ENCODE measurements at places on chromosomes 13 and 19.

DNA sequence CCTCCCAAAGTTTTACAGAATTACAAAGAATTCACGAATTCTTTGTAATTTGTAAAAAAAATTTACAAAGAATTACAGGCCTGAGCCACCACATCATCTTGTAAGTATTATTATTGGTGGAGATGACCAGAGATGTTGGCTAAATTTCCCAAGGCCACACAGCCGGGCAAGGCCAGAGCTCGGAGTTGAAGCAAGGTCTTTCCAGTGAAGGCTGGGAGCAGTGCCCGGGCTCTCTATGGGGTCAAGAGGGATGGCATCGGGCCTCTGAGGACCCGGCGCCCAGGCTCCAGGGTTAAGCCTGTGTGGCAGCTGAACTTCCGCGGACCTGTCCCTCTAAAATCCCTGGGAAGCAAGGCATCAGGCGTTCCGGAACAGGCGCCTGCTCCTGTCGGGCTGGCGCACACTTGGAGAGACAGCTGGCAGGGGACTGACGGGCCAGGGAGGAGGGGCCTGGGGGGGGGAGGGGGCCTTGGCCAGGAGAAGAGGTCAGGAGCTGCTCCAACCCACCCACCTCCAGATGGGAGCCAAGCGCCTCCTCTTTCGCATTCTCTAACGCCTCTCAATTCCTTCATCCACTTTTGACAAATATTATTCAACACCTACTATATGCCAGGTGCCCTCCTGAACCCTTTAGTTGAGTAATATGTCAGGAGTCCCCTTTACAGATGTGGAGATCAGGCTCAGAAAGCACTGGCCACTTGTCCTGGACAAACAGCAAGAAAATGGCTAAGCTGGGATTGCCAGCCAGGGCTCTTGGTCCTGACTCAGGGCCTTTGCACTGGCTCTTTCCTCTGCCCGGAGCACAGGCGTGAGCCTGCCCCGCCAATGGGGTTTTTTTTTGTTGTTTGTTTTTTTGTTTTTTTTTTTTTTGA lies 36.8 kb upstream of the SEMA6B start:
- no peak for DNase-seq

- DNase-seq, result no peak
These were observed 228.1 kb downstream of the DCLK1 start for GRCh38 chr13:35903075-35903474.

GRCh38 chr13:111398196-111398595 lies 77.8 kb downstream of the TEX29 start:
- DNase-seq, result no peak

DNA sequence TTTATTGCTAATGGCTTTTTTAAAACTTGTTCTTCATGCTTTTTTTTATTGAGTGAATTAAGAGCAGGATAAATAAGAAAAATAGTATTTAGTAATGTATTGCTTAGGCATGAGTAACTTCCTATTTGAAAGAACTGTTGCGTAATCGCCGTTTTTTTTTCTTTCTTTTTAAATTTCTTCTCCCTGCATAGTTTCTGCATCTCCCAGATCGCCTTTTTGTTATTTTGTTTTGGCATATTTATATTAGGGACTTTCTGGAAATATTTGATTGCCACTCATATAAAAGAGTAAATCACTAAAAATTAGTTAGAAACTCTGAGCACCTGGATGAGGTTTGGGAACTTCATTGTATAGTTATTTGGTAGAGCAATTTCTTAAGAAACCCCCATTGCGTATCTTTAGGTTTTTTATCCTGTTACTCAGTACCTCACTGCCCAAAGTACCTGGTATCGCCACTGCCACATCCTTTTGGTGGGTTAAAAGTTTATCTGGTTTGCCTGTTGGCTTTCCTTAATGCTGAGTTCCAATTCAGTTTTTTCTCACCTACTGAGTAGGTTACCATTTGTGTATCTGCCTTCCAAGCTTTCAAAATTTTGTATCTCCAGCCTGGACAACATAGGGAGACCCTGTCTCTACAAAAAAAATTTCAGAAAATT lies 36.2 kb upstream of the LPAR6 start:
- no peak for DNase-seq

DNA sequence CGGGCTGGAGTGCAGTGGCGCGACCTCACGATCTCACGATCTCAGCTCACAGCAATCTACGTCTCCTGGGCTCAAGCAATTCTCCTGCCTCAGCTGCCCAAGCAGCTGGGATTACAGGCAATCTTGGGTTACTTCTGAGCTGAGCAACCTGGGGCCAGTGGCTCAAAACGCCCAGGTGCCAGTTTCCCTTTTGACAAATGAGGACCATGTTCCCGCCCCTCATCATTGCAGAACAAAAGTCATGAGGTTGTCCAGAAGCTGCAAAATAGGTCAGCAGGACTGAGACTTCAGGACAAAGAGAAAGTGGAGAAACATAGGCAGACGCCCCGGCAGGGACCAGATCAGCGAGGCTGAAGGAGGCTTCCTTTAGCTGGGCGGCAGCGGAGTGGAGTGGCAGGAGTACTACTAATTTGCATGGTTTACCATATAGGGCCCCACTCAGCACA lies 3.3 kb upstream of the ADGRE5 start:
- no peak for DNase-seq

- DNase-seq, result no peak
These were observed 111.9 kb downstream of the KL start for GRCh38 chr13:33128134-33128533.

GRCh38 chr13:84430446-84430845 lies 548.2 kb upstream of the SLITRK1 start:
- DNase-seq, result no peak

GRCh38 chr19:23346696-23347095 lies 48.6 kb downstream of the ZNF91 start:
- no peak for DNase-seq

DNA sequence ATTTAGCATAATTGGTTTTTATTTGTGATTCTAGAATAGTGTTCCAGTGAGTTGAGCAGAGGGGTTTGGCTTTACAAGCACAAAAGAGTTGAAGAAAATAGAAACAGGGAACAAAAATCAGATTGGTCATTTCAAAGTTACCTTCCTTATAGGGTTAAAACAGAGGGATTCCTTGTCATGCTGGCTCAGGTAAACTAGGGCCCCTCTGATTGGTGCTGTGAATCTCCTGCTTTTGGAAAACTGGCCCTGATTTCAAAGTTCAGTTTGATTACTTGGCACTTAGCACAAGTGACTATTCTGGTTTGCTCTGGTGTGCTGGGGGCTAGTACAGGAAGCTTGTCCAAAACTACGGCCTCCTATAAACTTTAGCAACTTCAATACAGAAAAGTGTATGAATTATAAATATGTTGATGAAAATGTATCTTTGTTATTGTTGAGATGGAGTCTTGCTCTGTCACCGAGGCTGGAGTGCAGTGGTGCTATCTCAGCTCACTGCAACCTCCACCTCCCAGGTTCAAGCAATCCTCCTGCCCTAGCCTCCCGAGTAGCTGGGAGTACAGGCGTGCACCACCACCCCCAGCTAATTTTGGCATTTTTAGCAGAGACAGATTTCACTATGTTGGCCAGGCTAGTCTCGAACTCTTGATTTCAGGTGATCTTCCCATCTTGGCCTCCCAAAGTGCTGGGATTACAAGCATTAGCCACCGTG lies 1.9 kb upstream of the MRPS31 start:
- DNase-seq, result no peak

Measured in NCI-H1417 treated with DMSO at 0.1 percent for 48 hours (cell line).